Activated CD8-positive, alpha-beta T cell treated with anti-CD3 and anti-CD28 coated beads, Interleukin-2, amount 10 ng/mL, durations not matched to agents 7 days and 5 days (primary cell): ENCODE measurements at places on chromosomes 5 and 9. TPM values are rescaled to one million over a fixed set of nuclear protein-coding genes. Genes with fewer than 3 reads are reported as not detected.

- no peak for DNase-seq
These were observed 1.6 kb upstream of the PAIP2 start for GRCh38 chr5:139340051-139340450.

The ANKRD34B gene
- total RNA-seq, result not detected

GRCh38 chr5:109396965-109397364 is 12.8 kb downstream of the PJA2 start:
- no peak for DNase-seq

DNA sequence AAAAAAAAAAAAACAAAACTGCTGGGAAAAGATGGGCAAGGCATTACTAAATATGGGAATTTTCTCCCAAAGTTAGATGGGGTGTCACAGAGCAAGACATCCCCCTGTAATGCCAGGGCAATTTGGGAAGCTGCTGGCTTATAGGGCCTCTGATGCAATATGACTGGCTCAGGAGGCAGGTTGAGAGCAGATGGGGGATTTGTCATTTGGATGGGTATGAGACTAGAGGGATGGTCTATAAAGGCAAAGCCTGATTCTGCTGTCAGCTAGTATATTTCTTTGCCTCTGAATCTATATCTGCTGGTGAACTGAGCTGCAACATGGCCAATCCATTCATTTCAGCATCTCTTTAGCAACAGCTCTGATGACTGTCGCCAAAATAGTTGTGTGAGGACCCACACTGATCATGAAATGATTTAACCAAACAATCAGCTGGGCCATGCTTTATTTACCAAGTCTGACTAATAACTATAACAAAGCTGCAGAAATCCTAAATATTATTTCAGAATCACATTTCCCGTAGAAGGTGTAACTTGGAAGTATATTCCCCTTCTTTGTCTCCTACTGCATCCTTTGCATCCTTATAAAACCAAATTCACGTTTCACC is 455.1 kb upstream of the ZNF608 start:
- no peak for DNase-seq

The SAXO1 gene
- not detected for total RNA-seq

GRCh38 chr5:130502702-130503101 is 598.4 kb downstream of the CHSY3 start:
- DNase-seq, result no peak

DNA sequence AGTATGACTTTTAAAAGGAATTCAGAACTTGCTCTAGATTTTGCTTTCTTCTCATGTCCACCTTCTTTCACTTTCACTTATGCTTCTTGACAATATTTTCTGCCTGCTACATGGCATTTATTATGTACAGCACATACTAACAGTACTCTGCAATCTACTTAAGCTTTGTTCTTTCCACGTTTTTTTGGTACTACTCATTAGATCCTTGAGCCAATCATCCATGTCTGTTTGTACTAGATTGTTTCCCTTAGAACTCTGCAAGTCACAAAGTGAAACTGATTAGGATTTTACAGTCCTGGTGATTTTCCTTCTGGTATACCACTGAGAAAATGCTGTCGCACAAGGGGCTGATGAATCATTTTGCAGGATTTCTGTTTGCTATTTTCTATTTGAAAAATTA is 78.3 kb downstream of the PARP8 start:
- no peak for DNase-seq

- DNase-seq, result no peak
These were observed 48.0 kb downstream of the SERINC5 start for GRCh38 chr5:80207832-80208231.

DNA sequence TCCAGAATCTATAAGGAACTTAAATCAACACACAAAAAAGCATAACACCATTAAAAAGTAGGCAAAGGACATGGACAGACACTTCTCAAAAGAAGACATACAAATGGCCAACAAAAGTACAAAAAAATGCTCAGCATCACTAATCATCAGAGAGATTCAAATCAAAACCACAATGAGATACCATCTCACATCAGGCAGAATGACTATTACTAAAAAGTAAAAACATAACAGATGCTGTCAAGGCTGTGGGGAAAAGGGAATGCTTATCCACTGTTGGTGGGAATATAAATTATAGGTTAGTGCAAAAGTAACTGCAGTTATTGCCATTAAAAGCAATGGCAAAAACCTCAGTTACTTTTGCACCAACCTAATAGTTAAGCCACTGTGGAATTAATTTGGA is 32.2 kb upstream of the SPATA31D4 start:
- DNase-seq, result no peak

The GPR151 gene
- total RNA-seq, result not detected

The DDX4 gene
- 0.61 TPM for total RNA-seq

The ALG2 gene
- total RNA-seq, result 22.0 TPM

The GCNT4 gene
- 1.9 TPM for total RNA-seq

DNA sequence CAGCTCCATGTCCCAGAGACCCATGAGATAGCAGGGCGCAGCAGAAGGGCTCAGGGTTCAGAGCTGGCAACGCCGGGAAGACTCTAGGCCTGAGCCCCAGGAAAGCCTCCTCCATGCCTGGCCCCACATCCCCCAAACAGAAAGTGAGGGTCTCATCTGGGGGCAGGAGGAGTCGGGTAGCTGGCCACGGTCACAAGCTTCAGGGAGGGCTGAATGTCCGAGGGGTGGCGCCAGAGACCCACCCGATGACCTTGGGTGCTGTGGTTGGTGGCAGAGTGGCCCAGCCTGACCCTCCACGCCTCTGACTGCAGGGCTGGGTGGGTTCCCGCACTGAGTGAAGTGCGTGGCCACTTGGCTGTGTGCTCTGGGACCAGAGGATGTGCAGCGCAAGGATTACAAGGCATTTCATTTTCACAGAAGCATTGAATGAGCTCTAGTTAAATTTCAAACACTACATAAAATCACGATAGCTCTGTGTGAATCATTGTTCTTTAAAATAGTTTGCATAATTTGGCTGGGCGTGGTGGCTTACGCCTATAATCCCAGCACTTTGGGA is 3.0 kb downstream of the C8G start:
- DNase-seq, result peak; percentile 41

DNA sequence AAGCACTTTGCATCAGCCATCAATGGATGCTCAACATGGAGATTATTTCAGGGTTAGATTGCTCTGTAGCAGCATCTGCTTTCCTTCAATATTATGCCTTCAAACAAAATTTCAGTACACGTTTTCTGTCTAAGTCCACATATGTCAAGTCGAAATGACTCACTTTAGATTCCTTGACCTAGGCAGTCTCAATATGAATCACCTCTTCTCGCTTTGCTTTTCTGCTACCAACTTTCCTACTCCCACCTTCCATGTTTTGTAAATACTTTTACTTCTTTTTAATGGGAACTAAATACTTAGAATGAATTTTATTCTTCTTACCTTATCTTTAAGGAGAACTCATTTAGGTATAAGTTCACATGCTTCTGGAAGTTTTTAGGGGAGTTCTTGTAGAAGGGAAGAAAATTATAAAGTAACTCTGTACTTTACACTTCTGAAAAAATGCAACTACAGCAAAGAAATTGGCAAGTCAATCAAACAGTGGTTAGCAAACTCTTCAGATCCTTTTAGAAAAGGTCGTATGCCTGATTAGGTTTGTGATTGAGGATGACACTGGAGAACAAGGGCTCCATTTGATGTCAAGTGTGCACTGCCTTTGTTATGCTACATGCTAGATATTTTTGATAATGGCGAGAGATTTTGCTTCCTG is 478.5 kb upstream of the SMARCA2 start:
- no peak for DNase-seq

The OGN gene
- not detected for total RNA-seq

GRCh38 chr9:107874591-107875369 is 385.2 kb upstream of the KLF4 start:
- no peak for DNase-seq

DNA sequence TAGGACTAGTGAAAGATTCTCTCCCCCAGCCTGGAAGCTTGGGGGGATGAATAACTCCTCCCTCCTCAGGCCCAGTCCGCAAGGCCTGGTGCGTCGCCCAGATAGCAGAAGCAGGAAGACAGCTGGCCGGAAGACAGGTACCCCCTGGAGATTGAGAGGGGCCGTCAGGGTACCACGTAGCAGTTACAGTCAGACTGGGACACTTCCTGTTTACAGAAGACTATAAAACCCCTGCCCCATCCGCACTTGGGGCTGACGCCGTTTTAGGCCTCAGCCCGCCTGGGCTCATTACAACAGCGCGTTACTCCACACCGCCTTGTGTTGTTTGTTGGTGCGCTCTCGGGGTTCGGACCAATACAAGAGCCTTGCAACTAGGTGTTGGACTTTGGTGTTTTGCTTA is 15.4 kb downstream of the SEMA6A start:
- no peak for DNase-seq

The NCS1 gene
- total RNA-seq, result 3.3 TPM

GRCh38 chr9:15033316-15033715 is 123.1 kb upstream of the FREM1 start:
- DNase-seq, result no peak

DNA sequence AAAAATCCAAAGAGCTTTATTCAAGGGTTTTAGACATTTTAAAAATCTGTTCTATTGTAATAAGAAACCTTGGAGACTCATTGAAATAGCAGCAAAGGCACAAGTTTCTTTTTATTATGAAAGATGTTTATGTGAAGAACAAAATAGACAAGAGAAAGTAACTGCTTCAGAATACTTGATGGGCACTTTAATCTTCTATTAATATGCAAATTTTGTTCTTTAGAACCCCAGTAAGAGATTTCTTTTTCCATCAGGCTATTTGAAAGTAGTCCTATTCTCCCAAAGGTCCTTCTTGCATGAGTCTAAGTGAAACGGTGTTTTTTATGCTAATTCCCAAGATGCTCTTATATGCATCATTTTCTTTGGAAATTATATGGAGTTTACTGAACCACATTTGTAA is 602.0 kb downstream of the EFNA5 start:
- no peak for DNase-seq

GRCh38 chr9:129202613-129203555 is 24.8 kb upstream of the IER5L start:
- DNase-seq, result peak; percentile 93

GRCh38 chr9:6929441-6930215 is 171.9 kb downstream of the KDM4C start:
- no peak for DNase-seq

- DNase-seq, result no peak
These were observed 335.1 kb upstream of the PIK3R1 start for GRCh38 chr5:67880511-67880805.

DNA sequence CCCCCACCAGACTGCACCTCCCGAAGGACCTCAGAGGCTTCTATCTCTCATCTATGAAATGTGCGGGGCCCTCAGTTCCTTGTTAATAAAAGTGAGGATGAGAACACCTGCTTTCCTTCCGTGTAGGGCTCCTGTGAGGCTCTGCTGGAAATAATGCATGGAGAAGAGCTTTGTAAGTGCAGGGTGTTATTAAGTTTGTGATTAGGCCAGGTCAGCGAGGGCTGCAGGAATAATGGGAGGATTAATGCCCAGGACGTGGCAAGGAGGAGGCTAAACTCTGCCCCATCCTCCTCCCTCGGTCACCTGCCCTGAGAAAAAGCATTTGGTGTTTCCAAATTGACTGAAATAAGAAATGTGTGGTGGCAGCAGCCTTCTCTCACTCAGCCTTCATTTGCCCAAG is 83.5 kb upstream of the HSPA9 start:
- DNase-seq, result no peak

GRCh38 chr5:160685695-160686094 is 166.3 kb downstream of the ATP10B start:
- DNase-seq, result no peak

GRCh38 chr5:42756606-42757601 is at the start of gene CCDC152:
Gene CCDC152 (plus strand): TSS chr5:42756818. CDS start chr5:42759122, 2,304 bp downstream.
- DNase-seq, result peak; percentile 71

- no peak for DNase-seq
These were observed 2.4 kb downstream of the LCN1 start for GRCh38 chr9:135523521-135524129.

DNA sequence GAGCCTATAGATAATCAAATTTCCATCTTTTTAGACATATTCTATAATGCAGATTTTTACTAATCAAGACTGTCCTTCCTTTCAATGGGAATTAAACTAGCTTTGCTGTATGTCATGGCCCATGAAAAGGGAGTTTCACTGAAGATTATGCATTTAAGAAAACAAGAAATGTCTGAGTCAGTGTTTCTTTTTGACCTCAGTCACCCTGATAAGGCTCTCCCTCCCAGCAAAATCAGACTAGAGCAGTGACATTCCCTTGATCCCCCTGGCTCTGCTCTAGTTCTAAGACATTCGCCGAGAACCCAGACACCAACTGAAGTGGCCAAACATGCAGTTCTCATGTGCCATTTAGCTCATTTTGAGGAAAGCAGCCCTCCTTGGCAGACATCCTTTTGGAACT is 442.0 kb downstream of the ACTL7B start:
- DNase-seq, result no peak

GRCh38 chr5:10563110-10563944 is 543 bp upstream of the ANKRD33B start:
- DNase-seq, result peak; percentile 54

The GLRA1 gene
- not detected for total RNA-seq

DNA sequence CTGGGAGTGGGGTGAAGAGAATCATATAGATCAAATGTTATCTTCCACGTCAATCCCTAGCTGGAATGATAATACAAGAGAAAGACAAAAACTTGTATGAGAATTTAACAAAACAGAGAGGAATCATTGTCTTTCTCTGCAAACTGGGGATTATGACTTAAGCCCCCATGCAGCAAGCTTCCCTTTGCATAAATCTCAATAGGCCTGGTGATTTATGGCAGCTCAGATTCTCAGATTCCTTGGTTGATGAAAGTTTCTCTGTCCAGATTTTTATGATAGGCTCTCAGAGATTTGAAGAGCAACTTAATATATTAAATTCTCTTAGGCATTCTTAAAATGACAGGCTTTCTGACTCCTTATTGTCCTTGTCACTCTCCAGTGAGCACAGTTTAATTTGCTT is 56.0 kb downstream of the RASGRF2 start:
- no peak for DNase-seq

GRCh38 chr5:52893105-52893504 is 96.0 kb upstream of the ITGA2 start:
- DNase-seq, result no peak

DNA sequence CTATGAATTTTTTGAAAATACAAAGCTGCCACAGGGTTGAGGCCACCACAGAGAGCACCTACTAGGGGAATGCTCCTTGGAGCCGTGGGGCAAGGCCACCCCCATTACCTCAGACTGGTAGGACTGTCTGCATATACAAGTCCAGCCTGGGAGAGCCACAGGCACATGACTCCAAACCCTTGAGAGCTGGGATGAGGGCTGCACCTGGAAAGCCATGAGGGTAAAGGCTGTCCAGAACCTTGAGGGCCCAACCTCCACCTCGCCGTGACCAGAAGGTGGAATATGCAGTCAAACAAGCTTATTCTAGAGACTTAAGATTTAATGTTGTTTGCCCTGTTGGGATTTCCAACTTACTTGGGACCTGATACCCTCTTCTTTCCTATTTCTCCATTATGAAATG is 69.5 kb upstream of the TSLP start:
- DNase-seq, result no peak

- DNase-seq, result no peak
These were observed 382.4 kb downstream of the TMEM38B start for GRCh38 chr9:106076711-106077110.

GRCh38 chr5:57503433-57503832 is 20.8 kb upstream of the ACTBL2 start:
- DNase-seq, result no peak
